ENCODE measurements at places on chromosomes 1 and 21.

DNA sequence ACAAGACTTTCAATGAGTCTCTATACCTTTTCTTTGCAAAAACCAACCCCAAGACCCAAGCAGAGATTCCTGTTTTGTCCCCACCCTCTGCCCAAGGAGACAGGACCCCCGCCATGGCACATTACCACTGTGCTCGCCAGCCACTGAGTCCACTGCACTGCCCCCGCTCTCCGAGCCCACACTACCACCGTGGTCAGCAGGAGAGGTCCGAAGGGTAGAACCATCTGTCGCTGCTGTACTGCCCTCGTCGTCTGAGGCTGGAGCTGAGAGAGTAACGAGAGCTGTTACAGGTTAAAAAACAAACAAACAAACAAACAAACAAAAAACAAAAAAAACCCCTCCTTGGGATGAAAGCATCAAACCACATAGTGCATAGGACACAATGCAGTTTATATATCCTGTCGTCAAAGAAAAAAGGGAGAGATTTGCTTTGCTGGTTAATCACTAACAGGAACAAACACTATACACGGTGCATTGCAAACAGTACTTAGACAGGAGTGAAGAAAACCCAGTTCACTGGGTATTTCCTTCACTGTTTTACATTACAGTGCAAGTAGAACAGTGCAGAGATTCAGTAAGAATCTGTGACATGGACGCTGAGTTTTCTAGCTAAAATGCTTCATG, 71.0 kb downstream of the UBR4 start:
- DNase-seq, result no peak

DNA sequence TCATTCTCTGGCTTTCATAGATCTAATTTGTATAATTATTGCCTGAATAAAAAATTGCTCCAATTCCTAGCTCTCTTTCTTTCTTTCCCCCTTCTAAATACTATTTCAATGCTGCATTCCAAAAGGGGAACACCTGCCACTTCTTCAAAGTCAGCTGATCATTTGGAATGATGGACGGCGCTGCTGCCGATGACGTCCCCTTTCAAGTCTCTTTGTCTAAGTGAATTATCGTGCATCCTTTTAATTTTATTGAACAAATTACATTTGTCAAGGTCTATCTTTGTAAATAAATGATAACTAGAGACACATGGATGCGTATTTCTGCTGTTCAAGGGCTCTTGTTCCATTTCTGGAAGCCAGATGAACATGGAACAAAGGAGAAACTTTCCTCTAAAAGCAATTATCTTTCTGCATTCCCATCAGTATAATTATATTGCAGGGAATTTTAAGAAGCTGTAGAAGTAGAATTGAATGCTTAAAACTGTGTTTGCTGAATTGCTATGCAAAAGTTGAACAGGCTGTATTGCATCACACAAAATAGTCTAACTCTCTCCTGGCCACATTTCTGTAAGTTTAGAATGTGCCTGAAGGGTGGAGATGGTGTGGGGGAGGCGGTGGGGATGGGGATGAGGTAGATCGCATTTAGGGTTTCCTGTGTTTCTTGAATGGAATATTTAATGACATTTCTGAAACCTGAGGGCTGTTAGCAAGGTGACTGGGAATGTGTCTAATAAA, 191.9 kb upstream of the LMO4 start:
- no peak for DNase-seq

- DNase-seq, result peak; percentile 76
Observed at GRCh38 chr1:64171797-64172281, 31.6 kb upstream of the UBE2U start.

- DNase-seq, result no peak
Observed at GRCh38 chr1:234843946-234844345, 234.0 kb upstream of the IRF2BP2 start.

DNA sequence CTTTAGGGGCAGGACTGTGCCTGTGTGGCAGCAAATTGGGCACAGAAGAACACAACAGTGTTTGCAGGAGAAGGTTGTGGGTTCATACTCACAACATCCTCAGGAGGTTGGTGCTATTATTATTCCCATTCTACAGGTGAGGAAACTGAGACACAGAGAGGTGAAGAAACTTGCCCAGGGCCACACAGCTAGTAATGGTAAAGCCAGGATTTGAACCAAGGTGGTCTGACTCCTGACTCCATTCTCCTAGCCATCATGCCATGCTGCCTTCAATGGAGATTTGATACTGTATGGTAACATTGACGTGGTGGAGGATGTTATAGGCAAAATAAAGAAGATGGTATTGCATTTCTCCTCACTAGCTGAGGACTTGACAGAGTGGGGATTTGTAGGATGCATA, 334.2 kb downstream of the RPS6KC1 start:
- no peak for DNase-seq

- DNase-seq, result no peak
Observed at GRCh38 chr1:73781251-73781650, 416.7 kb downstream of the LRRIQ3 start.

- DNase-seq, result no peak
Observed at GRCh38 chr1:24216276-24217074, 29.4 kb upstream of the IFNLR1 start.

- no peak for DNase-seq
Observed at GRCh38 chr1:159916242-159917051, 8.9 kb downstream of the TAGLN2 start.

- peak; percentile 63 for DNase-seq
Observed at GRCh38 chr1:160662910-160663309, 16.1 kb upstream of the SLAMF1 start.

DNA sequence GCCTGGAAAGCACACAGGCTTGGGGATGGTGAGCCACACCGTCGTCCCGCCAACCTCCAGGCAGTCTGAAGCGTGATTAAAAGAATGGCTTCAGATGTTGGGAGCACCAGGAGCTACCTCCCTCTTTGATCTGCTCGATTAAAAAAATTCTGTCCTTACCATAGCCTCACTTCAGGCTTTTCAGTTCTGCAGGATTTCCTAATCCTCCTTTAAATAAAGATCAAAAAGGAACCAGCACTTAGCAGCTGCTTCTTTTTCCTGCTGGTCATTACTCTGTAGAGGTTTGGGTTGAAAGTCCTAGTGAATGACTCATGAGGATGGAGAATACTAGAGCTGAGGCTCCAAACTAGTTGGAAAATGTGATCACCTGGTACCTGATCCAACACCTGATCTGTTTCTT, 71.9 kb upstream of the C1orf174 start:
- DNase-seq, result no peak

GRCh38 chr1:230120921-230121381, 53.9 kb downstream of the GALNT2 start:
- peak; percentile 30 for DNase-seq

DNA sequence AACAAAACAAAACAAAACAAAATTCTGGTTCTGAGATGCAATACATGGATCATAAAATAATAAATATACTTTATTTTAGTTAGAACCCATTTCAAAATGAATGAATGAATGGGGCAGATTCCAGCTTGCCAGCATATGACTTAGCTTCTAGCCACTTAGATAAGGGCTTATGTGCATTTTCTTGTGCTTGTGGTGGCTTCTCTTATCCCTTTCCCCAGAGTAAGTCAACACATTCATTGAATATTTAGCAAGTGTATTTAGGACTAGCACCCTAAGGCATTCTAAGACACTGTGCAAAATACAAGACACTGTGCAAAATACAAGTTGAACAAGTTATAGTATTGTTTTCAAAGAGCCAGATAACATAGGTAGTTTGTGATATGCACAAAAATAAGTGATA, 4.7 kb downstream of the ADIPOR1 start:
- DNase-seq, result no peak

- no peak for DNase-seq
Observed at GRCh38 chr1:221448585-221449175, 293.2 kb downstream of the DUSP10 start.

- no peak for DNase-seq
Observed at GRCh38 chr1:1204998-1205768, 1.2 kb downstream of the TNFRSF18 start.

DNA sequence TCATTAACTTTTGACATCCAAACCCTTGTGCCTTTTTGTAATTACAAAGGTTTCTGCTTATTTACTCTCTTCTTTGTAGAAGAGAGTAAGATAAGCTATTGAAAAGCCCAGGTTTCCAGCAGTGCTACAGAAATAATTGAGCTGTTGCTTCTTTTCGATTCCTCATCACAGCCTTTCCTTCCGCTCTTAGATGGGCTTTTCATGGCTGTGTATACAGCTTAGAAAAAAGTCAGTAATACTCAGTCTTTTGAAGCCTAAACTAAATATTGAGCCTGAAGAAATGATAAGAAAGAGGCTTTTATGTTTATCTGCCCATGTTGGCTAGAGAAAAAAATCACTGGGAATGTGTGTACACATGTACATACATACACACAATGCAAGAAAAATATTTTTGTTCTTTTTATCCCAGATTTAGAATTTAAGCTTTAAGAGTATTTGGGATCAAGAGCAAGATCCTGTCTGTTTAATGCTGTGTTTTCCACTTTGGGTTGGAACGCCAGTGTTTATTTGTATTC, 172.4 kb downstream of the VPS13D start:
- DNase-seq, result no peak

- DNase-seq, result no peak
Observed at GRCh38 chr1:235928197-235928596, 61.5 kb upstream of the LYST start.

GRCh38 chr1:58818075-58818474, 34.2 kb upstream of the JUN start:
- DNase-seq, result no peak

DNA sequence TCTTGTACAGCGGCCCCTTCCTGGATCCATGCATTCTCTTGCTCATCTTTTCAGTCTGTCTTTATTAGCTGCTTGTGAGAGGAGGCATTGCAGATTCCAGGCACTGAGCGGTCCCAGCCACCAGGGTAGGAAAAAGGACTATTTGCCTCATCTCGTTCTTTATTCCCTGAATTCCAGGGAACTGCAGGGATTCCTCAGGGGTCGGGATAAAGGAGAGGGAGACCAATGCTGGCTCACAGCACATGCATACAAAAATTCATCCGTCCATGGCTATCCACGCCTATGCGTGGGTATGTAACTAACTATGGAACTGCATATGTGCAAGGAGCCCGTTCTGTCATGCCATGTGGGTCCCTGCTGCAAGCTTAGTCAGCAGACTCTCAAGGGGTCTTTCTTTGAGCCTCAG, 879 bp upstream of the PLPPR5 start:
- no peak for DNase-seq

DNA sequence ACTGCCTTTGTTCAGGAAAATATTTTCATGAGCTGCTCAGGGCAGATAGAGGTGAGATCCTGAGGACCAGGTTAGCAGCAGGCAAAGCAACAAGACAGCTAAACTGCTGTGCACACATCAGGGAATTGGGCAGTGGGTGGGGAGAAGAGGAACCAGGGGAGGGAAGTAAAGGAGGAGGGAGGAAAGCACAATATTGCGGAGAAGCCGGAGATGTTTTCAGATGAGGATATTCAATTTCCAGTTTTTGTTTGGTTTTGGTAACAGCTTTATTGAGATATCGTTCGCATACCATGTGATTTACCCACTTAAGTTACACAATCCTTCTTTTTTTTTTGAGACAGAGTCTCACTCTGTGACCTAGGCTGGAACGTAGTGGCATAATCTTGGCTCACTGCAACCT, 34.5 kb downstream of the EPHA10 start:
- peak; percentile 68 for DNase-seq

- no peak for DNase-seq
Observed at GRCh38 chr1:116436611-116436970, 63.5 kb downstream of the ATP1A1 start.

- no peak for DNase-seq
Observed at GRCh38 chr21:26572702-26573381, at the start of gene CYYR1. TSS of gene CYYR1 (minus strand) at chr21:26573286. CDS start at chr21:26572940, 346 bp downstream.

GRCh38 chr1:165539306-165539705, 4.5 kb upstream of the LRRC52 start:
- DNase-seq, result peak; percentile 29

DNA sequence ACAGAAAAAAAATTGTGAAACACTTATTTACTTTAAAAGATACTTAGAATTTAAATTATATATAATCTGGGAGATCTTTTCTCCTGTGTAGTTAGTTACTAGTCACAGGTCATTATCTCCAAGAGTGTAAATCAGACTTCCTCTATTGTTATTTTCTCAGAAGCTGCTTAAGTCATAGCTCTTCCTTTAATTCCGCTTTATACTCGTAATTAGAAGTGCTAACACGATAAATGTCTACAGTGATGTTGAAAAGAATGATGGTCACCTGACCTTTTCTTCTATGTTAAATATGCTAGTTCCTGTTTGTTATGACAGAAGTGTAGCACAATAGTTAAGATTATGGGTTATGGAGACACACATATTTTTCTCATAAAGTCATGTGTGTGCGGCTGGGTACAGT, 123.6 kb downstream of the TGFB2 start:
- DNase-seq, result peak; percentile 76

GRCh38 chr1:98201666-98202081, 280.8 kb upstream of the DPYD start:
- no peak for DNase-seq

GRCh38 chr1:90708236-90708786, 8.8 kb downstream of the BARHL2 start:
- DNase-seq, result no peak

DNA sequence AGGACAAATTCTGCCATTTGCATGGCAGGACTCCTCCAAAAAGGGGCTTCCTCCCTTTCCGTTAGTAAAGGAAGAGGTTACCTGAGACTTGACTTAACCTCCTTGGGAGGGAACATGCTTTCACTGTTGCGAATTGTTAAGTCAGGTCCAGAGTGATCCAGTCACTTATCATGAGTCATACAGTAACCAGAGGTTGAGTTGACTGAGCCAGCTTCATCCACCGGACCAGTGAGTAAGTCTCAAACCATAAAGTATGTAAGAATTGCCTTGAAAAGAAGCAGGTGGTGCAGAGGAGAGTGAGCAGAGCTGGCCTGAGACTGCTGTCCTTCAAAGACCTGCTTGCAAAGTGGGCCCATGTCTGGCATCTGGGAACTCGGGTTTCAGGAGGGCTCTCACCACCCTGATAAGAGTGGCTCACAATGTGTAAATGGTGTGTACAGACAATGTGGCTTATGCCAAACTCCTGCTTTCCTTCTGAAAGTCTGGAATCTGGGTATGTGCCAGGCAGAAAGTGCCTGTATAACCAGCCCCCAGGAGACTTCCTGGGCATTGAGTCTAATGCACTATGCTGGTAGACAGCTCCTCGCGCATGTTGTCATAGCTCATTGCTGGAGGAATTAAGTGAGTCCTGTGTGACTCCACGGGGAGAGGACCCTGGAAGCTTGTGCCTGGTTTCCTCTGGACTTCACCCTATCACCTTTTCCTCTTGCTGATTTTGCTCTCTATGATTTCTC, 84.3 kb upstream of the KLHDC7A start:
- DNase-seq, result no peak

GRCh38 chr1:192252776-192253175, 64.0 kb upstream of the RGS21 start:
- DNase-seq, result no peak

- DNase-seq, result peak; percentile 38
Observed at GRCh38 chr1:220906561-220907334, 27.5 kb downstream of the HLX start.

DNA sequence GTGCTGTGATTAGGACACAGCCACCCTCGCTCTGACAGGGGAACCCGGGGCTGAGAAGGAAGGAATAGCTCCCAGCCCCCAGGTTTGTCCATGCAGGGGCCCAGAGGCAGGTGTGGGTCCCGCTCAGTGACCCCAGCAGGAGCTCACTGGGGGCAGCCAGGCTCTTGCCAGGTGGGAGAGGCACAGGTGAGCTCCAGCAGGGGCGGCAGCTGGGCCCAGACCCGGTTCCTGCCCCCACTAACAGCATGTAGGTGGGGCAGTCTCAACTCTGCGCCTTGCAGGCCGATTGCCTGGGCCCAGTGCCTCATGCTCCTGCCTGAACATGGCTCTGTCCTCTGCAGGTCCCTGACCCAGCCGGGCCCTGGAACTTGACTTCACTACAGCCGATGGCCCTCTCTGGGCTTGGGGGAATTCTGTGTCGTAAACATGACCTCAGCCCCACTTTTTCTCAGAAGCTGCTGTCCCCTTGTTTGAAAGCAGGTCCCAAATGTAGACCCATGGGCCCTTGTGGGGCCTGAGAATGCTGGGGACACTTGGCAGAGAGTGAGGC, 127.0 kb downstream of the PRDM16 start:
- no peak for DNase-seq
